ENCODE measurements at places on chromosomes 12 and 14.

GRCh38 chr12:202081-202731 lies 11.8 kb downstream of the SLC6A12 start:
- DNase-seq, result no peak

DNA sequence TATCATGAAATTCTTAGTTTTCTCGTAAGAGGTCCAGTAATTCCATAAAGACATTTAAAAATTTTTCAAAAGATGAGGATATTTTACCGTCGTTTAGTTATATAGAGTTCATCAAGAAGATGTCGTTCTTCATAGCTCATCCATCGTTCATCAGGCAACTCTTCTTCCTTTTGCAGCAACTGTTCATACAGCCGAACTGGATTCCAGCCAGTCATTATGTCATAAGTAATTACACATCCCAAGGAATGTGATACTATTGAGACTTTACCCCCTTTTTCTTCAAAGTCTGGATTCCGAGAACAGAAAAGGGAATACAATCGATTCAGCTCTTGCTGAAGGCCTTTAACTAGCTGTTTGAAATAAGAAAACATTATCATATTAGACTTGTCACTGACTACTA lies 90.3 kb downstream of the DDHD1 start:
- DNase-seq, result no peak

- no peak for DNase-seq
These were observed 1.1 kb downstream of the PPP4R4 start for GRCh38 chr14:94175011-94175745.

- no peak for DNase-seq
These were observed 50.7 kb upstream of the CSRP2 start for GRCh38 chr12:76929499-76929898.

DNA sequence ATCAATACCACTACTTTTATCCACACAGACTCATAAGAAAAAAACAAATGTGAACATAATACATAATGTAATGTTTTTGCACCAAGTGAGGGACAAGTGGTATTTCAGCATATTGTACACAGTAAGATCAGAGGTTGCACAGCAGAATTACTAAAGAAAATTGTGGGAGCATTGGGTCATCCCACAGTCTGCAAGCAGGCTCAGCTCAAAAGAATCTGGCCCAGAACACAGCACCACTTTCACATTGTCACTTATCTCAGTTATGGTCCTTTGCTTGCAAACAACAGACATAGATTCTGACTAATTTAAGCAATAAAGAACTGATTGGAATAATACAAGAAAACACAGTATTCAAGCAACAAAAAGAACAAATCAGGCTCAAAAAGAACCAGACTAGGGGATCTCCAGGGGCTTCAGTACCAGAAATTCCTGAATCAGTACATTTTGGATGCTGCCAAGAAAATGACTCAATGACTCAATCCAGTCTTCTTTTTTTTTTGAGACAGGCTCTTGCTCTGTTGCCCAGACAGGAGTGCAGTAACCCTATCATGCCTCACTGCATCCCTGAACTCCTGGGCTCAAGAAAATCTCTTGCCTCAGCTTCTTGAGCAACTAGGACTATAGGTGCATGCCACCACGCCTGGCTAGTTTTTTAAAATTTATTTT lies 42.9 kb upstream of the EEA1 start:
- no peak for DNase-seq

- no peak for DNase-seq
These were observed 26.6 kb upstream of the GTF2A1 start for GRCh38 chr14:81247271-81247766.

DNA sequence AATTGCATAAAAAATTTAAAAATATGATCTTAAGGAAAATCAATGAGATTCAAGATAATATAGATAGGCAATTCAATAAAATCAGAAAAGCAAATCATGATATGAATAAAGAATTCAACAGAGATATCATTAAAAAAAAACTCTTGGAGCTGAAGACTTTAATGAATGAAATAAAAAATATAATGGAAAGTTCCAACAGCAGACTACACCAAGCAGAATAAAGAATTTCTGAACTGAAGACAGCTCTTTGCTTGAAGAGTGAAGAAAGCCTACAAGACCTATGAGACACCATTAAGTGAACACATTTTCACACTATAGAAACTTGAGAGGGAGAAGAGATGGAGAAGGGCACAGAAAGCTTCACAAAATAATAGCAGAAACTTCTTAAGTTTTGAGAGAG lies 45.9 kb downstream of the PLBD1 start:
- no peak for DNase-seq

DNA sequence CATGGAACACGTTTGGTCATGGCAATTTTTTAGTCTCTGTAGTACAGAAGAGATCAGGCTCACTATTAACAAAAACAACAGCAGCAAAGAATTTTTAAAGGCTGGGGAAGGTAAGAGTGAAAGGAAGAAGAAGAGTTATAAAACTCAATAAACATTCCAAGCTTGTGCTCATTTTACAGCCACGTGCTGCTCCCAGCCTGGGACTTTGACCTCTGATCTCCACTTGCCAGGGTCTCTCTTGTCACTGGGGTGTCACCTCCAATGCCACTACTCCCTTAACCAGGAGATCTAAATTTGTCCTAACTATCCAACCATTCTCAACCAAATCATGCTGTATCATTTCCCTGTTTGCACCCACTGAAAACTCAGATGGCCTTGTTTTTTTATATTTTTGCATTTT lies 605.1 kb downstream of the VRK1 start:
- DNase-seq, result no peak

GRCh38 chr14:80491131-80491530 lies 279.8 kb upstream of the DIO2 start:
- DNase-seq, result no peak

GRCh38 chr14:102666635-102667034 lies 74.2 kb downstream of the RCOR1 start:
- DNase-seq, result no peak

GRCh38 chr12:131723532-131723931 lies 12.6 kb downstream of the SFSWAP start:
- no peak for DNase-seq

DNA sequence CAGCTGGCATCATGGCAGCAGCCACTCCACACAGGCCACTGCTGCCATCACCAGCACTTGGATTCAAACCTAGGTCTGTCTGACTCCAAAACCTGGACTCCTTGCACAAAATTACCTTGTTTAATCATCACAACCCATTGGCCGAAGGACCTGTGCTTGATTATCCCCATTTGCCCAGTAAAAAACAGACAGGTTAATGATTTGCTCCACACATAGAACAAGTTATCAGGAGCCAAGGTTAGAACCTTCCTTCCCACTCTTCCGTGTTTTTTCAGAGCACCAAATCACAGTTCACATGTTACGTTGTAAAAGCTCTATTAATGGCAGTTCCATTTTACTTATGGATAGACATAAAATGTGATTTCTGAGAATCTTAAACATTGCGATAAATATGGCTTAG lies 23.5 kb upstream of the CPM start:
- DNase-seq, result no peak

GRCh38 chr12:52645120-52645761 lies 6.8 kb downstream of the KRT2 start:
- peak; percentile 13 for DNase-seq

DNA sequence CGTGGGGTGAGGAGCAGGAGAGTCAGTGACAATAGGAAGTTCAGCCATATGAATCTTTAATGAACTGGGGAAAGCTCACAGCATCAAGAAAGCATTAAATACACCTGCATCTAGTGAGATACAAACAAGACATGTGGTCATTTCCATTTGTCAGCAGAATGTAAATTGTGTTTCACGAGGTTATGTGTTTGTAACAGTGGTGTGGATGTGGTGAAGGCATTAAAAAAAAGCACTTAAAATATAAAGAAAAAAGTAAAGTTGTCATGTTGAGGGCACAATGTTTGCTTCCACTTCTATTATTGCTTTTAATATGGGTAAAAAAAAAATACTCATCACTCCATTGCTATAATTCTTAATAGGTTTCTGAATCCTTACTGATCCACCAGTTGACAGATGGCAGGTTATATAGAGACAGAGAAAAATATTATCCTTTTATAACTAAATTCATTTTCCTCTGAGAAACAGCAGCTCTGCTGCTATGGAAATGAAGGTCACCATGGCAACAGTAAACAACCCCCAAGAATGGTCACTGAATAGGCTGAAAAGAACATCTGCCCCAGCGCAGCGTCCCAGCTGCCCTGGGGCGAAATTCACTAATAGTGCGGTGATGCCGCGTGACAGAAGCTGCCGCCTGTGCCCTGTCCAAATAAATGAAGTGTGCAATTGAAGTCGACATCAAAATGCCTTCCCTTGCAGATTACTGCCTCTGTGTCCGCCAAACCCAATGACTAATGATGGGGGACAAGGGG lies 226.1 kb downstream of the FOXN3 start:
- DNase-seq, result no peak

DNA sequence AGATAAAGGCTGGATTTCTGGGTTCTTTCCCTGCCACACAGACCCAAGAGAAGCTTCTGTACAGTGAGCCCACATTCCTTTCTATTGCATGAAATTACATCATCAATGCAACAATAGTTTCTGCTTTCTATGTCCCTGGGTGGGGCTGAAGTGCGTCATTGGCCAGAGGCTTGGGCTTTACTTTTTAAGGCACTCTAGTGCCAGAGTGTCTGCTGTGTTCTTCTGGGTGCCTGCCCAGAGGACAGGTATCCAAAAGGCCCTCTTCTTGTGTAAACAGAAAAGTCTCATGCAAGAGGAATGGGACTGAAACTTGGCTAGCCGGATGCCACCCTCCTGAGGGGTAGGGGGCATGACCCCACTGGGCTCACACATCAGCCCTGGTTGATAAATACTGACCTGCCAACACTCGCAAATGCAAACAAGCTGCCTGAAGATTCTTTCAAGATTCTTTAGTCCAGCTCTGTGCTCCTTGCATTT lies 5.9 kb downstream of the KRT86 start:
- DNase-seq, result no peak

- no peak for DNase-seq
These were observed 34.2 kb upstream of the KICS2 start for GRCh38 chr12:64256166-64256800.

DNA sequence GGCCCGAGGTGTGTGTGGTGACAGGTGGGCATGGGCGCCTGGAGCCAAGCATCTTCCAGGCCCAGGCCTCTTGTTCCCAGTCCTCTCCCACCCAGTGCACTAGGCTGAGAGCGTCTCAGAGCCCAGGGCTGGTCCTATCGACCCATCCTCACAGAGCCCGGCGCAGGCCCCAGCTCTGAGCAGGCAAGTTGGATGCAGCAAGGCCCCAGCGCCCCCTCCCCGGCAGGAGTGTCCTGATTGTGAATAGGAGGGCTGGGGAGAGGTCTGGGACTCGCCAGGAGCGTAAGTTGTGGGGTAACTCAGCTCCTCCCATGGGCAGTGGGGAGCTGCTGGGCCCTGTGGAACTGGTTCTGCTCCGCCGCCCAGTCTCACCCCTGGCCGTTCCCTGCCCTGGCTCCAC lies 26.3 kb downstream of the CALM1 start:
- no peak for DNase-seq

DNA sequence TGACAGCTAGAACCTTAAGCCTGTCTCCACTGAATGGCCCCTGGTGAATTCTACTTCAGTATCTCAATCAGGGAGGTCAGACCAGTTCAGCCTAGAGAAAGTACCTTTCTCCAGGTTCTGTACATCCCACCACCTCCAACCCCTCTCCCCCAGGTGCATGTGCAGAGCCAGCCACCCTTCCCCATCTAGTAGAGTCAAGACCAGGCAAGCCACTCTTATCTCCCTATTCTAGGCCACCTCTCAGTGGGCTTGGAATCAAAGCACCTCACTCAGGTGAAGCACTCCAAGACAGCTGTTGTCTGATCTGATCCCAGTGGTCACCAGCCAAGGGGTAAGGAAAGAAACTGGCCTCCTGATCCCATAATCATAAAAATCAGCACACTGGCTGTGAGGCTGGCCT lies 340.9 kb downstream of the BCL11B start:
- no peak for DNase-seq

DNA sequence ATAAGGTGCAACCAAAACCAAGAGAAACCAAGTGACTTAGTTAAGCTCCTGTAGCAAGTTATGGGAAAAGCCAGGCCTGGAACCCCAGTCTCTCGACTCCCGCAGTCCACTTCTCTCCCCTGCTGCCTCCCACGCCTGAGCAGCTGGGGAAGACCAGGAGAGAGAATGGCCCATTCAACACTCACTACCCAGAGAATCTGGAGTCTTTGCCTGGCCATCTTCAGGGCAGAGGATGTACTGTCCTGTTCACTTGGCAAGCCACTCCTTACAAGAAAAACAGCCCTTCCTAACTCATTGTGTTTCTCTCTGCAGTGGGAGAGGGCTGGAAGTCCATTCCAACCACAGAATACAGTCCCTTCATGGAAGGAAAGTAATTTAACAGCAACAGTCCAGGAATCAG lies 1.8 kb downstream of the PITPNM2 start:
- no peak for DNase-seq

DNA sequence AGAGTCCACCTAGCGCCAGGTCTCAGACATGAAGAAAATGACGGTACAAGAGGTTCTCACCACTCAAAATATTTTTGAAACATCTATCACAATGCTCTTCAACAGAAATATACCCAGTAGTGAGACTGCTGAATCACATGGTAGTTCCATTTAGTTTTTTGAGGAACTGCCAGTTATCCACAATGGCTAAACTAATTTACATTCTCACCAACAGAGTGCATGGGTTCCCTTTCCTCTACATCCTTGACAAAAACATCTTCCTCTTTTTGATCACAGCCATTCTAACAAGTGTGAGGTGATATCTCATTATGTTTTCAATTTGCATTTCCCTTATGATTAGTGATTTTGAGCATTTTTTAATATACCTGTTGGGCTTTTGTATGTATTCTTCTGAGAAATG lies 5.7 kb upstream of the GPR65 start:
- no peak for DNase-seq

DNA sequence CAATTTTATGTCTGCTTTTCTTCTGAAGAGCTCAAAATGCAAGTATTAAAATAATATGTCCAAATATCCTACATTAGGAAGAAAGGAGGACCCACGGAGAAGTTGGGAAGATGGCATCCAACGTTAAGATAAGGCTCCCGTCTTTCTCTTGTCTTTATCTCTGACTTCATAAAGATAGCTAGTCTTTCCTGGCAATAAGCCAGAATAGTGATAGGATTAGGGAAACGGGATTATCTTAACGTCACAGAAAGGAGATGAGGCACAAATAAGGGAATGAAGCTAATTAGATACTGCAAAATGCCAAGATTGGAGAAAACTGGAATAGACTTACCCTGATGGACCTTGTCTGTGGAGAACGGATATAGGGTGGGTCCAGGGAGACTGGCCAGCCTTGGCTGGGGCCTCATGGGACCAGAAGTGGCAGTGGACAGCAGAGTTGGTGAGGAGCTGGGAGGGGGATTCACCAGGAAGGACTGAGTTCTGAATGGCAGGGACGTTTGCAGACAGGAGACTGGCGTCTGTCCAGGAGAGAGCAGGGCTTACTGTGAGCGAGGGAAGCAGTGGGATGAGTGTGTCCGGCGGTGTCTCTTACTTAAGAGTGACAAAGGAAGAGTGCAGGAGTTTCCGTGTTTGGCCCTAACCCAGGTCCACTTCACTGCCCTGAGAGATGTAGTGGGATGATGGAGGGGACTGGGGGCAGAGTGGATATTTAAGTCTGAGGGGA lies 119.9 kb downstream of the CACNA1C start:
- no peak for DNase-seq

DNA sequence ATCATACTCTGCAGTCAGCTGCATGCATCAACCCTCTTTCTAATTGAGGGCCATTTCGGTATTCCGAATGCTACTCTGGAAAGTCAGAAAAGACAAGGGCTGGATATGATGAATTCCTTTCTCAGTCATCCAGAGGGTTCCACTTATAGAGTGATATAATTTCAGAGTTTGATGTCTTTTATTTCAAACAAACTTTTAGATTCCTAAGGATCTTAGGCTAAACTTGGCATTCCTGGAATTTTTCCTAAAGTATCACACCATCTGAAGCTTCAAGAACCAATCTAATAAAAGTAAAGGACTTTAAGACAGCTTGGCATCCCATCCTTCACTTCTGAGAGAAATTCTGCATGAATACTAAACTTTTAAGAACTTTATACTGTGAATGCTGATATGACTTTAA lies 69.3 kb upstream of the KCNJ8 start:
- DNase-seq, result no peak
